ENCODE measurements at places on chromosomes 2 and 18.

GRCh38 chr2:36792951-36793350 lies 96.4 kb downstream of the VIT start:
- DNase-seq = no peak

DNA sequence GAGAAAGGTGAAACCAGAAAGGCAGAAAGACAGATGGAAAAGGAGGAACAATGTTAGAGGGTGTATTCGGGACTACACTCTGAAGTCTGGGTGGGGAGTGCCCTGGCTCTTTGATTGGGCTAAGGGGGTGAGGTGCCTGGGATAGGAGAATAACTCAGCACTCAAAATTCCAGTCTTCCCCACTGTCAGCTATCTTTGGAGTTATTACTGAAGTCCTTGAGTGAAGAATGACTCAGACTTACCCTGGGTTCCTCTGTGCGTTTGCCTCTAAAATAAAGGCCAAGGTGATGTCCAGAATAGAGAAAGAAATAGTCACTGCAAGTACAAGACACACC lies 151.8 kb upstream of the SERPINE2 start:
- DNase-seq = no peak

DNA sequence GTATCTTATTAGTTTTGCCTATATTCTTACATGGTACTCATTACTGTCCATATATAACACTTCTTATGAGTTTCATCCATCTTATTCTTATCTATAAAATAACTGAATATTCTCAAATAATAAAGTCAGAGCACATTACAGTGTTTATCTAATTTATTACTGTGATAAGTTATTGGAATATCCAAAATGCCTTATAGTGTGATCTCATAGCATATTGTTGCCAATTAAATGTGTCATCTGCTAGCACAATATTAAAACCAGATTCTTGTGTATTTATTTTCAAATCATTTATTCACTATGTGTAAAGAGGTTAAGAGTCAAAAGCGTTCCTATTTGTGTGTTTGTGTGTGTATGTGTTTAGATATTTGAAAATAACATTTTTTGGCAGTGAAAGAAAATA lies 151.9 kb downstream of the WDR7 start:
- DNase-seq = no peak

- no peak for DNase-seq
Observed at GRCh38 chr2:175034716-175035115, 29.5 kb upstream of the CHN1 start.

- DNase-seq = peak; percentile 52
Observed at GRCh38 chr2:26462511-26463243, 15.2 kb downstream of the OTOF start.

DNA sequence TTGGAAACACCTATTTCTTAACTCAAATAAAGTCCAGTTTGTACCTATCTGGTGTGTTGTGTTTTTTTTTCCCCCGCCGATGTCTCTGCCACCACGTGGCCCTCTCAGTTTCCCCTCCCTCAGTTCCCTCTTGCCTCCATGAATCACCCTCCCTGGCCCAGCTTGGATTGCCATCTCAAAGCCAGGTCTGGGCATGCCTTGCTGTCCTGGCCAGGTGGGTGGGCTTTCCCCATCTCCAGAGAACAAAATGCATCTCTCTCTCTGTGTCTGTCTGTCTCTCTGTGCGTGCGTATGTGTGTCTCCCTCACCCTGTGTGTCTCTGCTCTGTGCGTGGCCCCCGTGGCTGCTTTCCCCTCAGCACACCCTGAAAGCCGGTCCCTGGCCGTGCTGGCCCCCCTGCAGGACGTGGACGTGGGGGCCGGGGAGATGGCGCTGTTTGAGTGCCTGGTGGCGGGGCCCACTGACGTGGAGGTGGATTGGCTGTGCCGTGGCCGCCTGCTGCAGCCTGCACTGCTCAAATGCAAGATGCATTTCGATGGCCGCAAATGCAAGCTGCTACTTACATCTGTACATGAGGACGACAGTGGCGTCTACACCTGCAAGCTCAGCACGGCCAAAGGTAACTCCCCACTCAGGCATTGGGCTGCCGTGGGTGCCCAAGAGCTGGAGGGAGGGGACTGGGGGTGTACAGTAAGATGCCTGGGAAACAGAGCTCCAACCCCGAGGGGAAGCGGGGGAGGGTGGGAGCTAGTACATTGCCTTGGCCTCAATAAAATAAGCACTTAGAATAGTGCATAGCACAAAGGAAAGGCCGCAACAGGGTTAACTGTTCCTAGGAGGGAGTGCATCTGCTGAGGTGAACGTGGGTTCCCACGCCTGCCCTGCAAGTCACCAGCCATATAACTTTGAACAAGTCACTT lies 31.6 kb upstream of the GMPPA start:
- no peak for DNase-seq

DNA sequence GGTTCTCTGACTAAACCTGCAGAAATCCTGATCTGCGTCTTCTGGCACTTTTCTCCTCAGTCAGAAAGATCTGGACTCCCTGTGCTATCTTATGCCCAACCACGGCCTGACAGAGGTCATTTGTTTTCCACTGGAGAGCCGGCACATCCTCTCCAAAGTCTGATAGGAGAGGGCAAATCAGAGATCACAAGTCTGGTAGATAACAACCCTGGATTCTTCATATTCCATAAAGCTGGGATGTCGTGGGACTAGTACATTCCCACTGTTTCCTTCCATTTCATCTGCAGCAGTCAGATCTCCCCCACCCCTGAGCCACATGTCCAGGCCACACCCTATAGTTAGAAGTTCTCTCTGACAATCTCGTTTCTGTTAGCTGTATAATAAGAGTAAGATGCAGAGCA lies 157.0 kb downstream of the MGAT5 start:
- DNase-seq = no peak

DNA sequence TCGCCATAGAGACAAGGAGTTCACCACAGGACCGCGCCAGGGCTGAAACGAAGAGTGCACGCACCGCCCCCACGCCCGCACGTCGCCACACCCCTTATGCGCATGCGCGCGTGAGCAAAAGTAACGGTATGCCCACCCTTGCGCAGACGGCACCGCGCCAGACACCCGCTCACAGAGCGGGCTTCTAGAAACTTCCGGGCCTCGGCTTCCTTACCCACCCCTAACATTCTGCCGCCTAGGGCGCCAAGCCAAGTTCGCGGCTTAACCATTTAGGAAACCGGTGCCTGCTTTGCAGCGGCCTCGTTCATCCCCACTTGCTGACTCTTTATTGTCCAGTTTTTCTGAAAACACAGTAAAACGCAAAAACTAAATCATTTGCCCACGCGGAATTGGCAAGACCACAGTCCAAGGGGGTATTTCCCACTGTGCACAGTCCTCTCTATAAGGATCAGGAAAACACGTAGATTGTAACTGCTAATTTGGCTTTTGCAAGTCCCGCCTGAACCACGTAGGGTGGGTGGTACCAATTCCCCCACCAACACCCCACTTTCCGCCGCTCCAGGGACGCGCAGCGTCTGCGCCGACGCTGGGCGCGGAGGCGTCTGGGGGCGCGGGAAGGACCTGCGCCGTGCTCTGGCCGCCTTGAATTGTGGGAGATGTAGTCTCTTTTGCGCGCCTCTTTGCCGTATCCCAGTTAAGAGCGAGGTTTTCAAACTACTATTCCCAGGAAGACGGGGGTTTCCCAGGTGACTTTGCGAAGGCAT lies at the start of the genes FBXO15 and TIMM21:
TSS of gene FBXO15 (minus strand) at position 56 of the 764 bp plus-strand sequence. CDS start at position 7, 49 bp downstream.
TSS of gene TIMM21 (plus strand) at position 745 of the 764 bp plus-strand sequence. CDS start 286 bp downstream, outside the sequence.
- peak; percentile 97 for DNase-seq

GRCh38 chr18:79068341-79068936 lies 755 bp upstream of the ATP9B start:
- DNase-seq = no peak

- peak; percentile 38 for DNase-seq
Observed at GRCh38 chr18:55337908-55338521, 250.0 kb downstream of the TCF4 start.

DNA sequence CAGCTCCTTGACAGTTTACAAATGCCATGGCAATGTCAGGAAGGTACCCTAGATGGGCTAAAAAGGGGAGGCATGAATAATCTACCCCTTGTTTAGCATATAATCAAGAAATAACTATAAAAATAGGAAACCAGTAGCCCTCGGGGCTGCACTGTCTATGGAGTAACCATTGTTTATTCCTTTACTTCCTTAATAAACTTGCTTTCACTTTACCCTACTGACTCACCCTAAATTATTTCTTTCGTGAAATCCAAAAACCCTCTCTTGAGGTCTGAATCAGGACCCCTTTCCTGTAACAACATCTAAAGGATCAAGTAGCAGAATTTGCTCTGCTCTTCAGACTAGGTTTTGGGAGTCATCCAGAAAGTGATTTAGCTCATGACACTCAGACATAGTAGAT lies 43.7 kb downstream of the CD8B2 start:
- no peak for DNase-seq

DNA sequence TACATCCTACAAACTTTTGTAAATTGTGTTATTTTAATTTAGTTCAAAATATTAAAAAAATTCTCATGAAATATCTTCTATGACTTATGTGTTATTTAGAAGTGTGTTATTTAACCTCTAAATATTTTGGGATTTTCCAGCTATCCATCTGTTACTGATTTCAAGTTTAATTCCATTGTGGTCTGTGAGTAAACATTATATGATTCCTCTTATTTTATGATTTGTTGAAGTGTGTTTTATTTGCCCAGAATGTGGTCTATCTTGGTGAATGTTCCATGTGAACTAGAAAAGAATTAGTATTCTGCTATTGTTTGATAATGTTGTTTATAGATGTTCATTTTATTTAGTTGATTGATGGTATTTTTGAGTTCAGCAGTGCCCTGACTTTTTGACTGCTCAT lies 136.0 kb downstream of the ZNF804A start:
- DNase-seq = no peak

GRCh38 chr2:120910956-120911951 lies 175.6 kb downstream of the GLI2 start:
- DNase-seq = no peak

Measured in tibial artery (tissue), 4 donors.